ENCODE measurements at places on chromosomes 3 and 15.

DNA sequence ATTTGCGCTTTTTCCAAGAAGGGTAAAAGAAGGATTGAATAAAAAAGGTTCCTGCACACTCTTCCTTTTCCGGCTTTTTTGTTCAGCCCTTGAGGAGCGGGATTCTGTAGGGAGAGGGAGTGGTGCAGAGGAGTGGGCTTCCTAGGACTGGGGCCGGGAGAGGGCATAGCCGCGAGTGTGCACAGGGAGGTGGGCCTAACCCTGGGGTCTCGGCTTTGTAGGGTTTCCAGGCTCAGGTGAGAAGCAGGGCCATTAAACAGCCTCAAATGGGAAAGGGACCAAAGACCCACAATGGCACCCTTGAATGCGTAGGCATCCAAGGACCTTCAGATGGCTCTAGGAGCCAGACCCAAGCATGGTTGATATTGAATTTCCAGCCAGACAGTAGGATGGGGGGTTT, 35.4 kb upstream of the RAB6B start:
- no peak for DNase-seq

GRCh38 chr15:29348336-29348914, 78.8 kb upstream of the NSMCE3 start:
- DNase-seq = no peak

DNA sequence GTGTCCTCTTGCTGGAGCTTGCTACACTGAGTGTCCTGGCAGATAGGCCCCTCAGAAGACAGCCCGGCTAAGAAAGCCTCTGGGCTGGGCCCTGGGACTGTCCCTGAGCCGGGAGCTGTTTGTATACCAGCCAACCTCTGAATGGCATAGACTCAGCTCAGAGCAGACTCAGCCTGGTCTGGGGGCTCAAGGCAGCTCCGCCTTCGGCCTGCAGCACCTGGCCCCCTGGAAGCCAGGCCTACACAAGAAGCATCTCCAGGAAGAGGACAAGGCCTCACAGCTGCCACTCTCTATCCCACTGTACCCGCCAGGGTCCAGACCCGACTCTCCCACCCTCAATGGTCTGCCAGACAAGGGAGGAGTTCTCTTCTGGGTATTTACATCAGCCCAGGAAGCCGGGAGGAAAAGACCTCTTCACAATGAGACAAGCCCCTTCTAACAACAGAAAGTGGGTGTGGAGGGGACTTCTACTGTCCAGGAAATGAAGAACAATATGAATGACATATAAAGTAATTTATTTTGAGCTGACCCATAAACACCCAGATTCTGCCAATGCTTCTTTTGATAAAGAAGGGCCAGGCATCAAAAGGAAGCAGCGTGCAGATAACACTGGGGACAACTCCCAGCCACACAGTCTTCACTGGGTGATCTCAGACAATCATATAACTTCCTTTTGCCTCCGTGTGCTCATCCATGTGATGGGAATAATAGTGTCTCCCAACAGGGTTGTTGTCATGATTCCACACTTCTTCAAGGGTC, 110.2 kb downstream of the TPRA1 start:
- no peak for DNase-seq

GRCh38 chr15:60371175-60372051, 26.4 kb downstream of the ANXA2 start:
- DNase-seq = no peak

DNA sequence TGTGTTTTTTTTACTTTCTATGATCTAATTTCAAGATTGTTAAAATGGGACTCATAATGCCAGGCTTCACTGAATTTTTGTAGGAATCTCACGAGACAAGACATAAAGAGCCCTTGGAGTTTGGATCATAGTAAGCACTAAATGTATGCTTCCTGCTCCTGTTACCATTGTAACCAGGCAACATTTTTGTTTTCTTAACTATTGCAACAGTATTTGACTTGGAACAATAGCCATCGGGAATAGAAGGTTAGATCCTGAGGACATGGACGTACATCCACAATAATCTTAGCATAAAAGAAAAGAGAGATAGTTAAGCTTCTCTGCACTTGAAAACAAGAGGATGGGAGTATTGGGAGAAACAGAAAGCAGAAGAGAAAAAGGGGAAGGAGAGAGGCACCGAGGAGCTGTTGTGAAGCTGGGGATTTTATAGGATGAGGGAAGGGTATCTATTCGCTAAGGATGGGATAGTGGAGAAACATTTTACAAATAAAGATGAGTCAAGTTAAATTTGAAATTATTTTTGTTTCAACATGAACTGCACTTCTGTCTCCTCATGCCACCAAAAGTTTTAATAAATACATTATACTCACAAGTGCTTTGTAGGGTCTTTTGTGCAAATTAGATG, 131.4 kb downstream of the TMCO5A start:
- DNase-seq = no peak

GRCh38 chr3:171965067-171965712, 74.2 kb upstream of the FNDC3B start:
- no peak for DNase-seq

GRCh38 chr3:99950921-99951320, 133.3 kb downstream of the CMSS1 start:
- no peak for DNase-seq

DNA sequence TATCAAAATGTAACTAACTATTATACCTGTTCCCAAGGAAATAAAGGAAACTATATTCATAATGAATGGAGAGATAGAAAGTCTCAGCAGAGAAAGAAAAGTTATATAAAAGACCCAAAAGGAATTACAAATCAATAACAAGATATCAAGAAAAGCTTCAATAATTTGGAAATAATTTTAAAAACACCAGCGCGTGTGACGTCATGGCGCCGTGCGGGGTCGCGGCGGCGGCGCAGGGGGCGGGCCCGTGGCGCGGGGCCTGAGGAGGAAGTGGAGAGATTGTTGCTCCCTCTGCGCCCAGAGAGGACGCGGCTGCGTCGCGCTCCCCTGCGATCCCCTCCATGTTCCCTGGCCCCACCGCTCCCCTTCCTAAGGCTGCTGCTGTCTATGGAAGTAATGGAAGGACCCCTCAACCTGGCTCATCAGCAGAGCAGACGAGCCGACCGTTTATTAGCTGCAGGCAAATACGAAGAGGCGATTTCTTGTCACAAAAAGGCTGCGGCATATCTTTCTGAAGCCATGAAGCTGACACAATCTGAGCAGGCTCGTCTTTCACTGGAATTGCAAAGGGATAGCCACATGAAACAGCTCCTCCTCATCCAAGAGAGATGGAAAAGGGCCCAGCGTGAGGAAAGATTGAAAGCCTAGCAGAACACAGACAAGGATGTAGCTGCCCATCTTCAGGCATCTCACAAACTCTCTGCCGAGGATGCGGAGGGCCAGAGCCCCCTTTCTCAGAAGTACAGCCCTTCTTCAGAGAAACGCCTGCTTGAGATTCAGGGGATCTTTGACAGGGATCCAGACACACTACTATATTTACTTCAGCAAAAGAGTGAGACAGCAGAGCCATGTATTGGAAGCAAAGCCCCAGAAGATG, 4.1 kb downstream of the XCR1 start:
- DNase-seq = no peak

DNA sequence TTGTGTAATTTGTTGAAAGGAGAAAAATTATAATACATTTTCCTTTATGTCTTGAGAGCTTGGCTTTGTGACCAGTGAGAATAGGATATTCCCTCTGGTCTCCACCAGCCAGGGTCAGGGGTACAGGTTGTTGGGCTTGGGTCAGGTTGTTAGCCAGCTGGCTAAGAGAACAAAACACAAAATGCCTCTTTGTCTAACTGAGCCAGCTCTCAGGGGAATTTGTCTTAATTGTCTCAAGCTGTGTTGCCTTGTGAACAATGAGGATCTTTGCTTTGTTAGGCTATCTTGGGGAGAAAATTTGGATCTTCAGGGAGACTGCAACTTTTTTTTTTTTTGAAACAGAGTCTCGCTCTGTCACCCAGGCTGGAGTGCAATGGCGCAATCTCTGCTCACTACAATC, 17.7 kb upstream of the GK5 start:
- no peak for DNase-seq

- DNase-seq = no peak
Measured at GRCh38 chr15:88013111-88013510, 243.4 kb downstream of the NTRK3 start.

DNA sequence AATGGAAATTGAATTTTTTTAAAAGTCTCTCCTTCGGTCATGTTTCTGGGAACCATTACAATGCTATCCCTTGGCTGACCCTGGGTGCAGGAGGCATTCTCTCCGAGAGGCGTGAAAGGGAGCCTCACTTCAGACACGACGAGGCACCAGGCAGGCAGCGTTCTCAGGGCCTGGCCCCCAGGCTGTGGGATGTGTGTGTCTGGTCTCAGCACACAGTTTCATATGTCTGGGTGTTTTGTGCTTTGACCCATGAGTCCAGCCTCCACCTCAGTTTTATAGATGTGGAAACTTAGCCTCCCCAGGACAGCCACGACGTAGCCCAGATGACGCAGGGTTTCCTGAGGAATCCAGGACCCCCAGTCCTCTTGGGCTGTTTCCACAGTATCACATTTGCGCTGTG, 34.0 kb downstream of the FGD5 start:
- DNase-seq = no peak

DNA sequence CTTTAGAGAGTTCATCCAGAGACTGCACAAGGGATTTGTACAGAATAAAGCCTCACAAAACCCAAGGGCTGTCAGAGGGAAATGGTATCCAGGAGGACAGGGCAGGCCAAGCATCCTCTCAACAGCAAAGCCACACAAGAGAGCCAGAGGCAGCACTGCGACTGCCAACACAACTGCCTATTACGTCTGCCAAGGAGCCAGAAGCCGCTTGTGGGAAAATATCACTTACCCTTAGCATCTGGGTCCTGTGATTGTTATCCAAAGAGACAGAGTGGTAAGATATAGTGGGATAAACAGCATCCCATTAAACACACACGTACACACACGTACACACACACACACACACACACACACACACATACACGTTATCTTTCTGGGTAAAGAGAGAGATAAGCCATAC, 618.3 kb upstream of the AGTR1 start:
- DNase-seq = no peak

GRCh38 chr15:66294932-66295235, 1.5 kb downstream of the DIS3L start:
- no peak for DNase-seq

DNA sequence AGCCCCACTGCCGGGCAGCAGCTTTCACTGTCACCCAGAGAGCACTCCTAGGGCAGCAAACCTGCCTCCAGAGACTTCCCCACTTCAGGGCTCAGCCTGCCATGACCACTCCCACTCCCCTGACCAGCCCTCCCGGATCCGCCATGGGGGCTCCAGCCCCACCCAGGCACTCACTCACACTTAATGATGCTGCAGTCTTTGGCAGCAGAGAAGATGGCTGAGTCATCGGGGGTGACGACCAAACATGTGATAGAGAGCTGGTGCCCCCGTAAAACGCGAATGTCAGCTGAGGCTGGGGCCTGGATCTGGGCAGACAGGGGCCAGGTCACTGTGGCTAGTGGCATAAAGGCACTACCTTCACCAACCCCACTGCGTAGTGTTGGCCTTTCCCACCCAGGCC, 4.7 kb downstream of the RRP9 start:
- no peak for DNase-seq

DNA sequence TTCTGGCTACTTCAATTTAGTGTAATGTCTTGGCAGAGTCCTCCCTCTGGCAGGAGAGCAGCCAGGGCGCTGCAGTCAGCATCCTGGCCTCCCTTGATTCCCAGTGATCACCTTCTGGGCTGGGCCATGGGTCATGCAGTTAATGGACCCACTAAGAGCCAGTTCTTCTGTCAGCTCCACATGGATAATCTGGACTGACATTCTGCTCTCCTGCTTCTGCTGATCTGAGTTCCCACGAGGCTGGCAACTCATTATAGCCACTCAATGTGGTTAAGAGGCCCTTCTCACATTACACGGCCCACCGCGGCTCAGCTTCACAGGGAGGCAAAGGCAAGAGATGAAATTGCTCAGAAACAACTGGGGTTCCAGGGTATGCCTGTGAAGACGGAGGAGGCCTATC, 94.0 kb downstream of the WDR76 start:
- no peak for DNase-seq

DNA sequence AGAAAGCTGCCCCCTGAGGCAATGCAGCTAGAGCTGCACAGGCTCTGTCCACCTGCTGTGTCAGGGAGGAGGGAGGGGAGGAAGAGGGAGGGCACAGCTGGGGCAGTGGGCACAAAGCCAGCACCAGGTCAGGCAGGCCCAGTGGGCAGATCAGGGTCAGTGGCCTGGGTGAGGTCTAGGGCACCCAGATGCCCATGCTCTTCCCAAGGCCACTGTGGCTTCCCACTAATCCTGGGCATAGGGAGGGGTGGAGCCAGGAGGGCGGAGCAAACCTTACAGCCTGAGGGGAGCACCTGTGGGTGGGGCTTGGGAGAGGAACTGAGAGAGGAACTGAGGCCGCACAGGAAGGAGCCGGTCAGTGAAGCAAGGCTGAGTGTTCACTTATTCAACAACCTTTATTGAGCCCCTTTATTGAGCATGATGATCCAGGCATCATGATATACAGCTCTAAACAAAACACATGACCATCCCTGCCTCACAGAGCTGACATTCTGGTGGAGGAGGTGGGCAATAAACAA, 55.0 kb downstream of the RHCG start:
- no peak for DNase-seq

GRCh38 chr15:99914723-99915122, 181.5 kb upstream of the LYSMD4 start:
- DNase-seq = no peak
